ENCODE measurements at places on chromosomes 11 and 22.

DNA sequence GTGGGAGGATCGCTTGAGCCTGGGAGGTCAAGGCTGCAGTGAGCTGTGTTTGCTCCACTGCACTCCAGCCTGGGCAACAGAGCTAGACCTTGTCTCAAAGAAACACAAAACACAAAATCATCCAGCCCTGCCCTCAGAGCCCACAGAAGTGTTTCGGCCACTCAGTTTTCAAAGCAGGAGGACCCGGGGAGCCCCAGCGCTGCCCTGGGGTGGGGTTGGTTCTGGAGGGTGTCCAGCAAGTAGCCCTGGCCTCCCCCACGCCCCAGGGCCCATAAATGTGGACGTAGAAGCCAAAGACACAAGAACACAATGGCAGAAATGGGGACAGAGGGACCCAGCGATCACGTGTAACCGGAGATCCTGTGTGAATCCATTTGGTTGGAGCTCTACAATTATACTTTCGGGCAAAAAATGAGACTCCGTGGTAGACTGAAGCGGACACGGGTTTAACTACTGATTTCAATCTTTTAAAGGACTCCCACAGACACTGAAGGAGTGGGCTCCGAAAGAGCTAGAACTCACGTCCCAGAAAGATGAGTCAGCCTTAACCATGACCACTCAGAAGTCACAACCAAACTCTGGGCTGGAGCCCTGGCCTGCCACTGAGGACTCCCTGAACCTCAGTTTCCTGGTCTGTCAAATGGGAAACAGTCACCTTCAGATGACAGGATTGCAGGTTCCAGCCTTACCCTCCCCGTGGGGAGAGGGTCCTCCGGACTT is 9.0 kb upstream of the CYTH4 start:
- no peak for DNase-seq

DNA sequence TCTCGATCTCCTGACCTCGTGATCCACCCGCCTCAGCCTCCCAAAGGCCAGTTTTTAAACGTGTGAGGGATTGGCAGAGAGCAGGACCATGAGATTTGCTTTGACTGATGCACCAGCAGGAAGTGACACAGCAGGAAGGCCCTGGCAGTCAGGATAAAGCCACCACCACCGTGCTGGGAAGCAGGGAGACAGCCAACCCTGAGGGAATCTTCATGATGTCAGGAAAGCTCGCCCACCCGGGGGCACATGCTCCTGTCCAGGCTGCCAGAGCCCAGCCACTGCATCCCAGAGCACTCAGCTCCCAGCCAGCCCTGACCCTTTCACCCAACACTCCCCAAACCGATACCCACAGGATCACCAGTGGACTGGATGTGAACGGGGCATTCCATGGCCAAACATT is 6.1 kb downstream of the TUBGCP6 start:
- no peak for DNase-seq

- no peak for DNase-seq
Observed at GRCh38 chr11:92322225-92322624, 97.6 kb downstream of the FAT3 start.

- no peak for DNase-seq
Observed at GRCh38 chr11:94507485-94507884, 4.8 kb upstream of the C11orf97 start.

- DNase-seq, result no peak
Observed at GRCh38 chr11:97231231-97231630, 841.4 kb downstream of the JRKL start.

- no peak for DNase-seq
Observed at GRCh38 chr11:17300372-17300771, 23.8 kb downstream of the NUCB2 start.

- DNase-seq, result no peak
Observed at GRCh38 chr22:29524442-29525191, 28.9 kb downstream of the THOC5 start.

DNA sequence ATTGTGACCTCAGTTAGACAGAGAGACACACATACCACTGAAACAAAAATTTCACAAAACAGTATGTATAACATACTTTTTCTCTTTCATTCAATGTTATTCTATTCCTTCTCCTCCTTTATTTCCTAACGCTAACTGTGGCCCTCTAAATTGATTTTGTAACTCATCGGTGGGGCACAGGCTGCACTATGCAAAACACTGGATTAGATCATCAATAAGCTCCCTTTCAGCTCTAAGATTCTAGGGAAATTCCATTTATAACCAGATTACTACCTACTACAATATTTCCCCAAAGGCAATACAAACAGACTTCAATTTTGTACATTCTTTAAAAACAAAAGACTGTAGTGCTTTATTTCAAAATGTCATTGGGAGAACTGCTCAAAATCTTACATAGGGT is 6.1 kb downstream of the FJX1 start:
- no peak for DNase-seq

DNA sequence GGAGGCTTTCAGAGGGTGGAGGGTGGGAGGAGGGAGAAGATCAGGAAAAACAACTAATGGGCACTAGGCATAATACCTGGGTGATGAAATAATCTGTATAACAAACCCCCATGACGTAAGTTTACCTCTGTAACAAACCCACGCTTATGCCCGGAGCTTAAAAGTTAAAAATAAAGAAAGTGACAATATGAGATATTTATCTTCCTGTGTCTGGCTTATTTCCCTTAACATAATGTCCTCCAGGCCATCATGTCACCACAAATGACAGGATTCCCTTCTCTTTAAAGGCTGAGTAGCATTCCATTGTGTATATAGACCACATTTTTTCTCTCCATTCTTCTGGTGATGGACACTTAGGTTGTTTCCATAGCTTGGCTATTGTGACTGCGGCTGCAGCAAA is 79.5 kb downstream of the BARX2 start:
- DNase-seq, result no peak

DNA sequence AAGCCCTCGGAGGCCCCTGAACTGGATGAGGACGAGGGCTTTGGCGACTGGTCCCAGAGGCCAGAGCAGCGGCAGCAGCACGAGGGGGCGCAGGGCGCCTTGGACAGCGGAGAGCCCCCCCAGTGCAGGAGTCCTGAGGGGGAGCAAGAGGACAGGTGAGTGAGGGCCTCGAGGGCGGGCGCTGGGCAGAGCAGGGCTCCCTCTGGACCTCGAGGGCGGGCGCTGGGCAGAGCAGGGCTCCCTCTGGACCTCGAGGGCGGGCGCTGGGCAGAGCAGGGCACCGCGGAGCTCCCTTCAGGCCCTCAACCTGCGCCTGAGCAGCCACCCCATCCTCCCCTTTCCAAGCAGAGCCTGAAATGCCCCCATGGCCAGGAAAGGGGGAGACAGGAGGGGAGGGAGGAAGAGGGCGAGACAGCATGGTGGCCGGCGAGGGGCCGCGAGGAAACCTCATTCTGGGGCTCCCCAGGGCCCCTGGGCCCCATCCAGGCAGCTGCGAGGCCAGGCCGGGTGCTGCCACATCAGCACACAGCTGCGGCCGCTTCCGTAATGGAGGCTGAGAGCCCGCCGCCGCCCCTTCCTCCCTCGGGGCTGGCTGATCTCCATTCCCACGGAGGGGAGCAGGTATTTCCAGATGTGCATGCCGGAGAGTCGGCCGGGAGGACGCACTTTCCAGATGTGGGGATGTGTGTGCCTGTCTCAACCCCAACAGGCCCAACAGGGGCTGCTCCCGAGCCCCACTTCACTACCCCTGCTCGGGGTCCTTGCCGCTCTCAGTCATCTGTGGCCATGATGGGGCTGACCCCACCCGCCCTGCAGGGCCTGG is 10.0 kb downstream of the PRR33 start:
- DNase-seq, result no peak

DNA sequence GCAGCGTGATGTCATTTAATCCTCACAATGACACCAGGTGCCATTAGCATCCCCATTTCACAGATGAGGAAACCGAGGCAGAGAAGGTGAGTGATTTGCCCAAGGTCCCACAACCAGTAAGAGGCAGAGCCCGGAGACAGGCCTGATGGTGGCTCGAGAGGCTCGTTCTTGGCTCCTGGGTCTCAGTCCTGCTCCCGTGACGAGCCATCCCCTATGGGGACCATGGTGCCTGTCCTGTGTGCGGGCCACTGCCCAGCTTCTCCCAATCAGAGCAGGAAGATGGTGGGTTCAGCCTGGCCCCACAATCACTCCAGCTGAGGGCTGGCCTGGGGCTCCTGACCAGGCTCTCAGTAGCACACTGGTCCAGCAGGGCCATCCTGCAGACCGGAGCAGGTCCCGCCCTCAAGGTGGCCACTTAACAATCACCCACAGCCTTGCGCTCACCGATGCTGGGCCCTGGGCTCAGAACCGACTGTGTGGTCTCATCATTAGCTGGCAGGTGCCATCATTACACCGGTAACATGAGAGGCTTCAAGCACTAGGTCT is 3.6 kb downstream of the ALDH3B1 start:
- no peak for DNase-seq

GRCh38 chr11:121591405-121592033 is 138.8 kb upstream of the SORL1-AS1 start:
- peak; percentile 64 for DNase-seq

DNA sequence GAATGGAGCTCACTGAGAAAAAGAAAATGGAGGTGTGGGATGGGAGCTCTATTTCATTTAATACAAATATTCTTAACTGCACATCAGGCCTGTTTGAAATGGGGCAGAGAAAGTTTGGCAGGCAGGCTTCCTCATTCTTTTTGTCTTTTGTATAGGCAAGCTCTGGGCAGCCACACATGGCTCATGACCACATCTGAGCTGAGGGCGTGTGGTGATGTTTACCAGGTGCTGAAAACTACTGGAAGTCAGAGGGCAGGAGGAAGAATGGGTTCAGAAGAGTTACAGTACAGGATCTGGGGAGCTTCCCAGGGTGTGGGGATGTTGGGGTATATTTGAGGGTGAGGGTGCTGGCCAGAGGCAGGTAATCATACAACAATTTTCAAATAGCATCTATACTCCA is 66.3 kb upstream of the NAV2 start:
- no peak for DNase-seq

- no peak for DNase-seq
Observed at GRCh38 chr11:3855808-3856491, 486 bp downstream of the STIM1 start.

DNA sequence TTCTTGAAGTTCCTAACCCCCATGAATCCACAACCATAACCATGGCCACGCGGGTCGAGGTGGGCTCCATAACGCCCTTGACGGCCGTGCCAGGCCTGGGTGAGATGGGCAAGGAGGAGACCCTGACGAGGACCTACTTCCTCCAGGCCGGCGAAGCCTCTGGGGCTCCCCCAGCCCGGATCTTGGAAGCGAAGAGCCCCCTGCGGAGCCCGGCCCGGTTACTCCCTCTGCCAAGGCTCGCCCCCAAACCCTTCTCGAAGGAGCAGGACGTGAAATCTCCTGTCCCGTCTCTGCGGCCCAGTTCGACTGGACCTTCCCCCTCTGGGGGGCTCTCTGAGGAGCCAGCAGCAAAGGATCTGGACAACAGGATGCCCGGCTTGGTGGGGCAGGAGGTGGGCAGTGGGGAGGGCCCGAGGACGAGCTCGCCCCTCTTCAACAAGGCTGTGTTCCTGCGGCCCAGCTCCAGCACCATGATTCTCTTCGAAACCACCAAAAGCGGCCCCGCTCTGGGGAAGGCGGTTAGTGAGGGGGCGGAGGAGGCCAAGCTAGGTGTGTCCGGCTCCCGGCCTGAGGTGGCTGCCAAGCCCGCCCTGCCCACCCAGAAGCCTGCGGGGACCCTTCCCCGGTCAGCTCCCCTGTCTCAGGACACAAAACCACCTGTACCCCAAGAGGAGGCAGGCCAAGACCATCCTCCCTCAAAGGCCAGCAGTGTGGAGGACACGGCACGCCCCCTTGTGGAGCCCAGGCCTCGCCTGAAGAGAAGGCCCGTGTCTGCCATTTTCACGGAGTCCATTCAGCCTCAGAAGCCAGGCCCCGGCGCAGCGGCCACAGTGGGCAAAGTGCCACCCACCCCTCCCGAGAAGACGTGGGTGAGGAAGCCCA is 75.7 kb downstream of the KIAA1671 start:
- DNase-seq, result no peak

- no peak for DNase-seq
Observed at GRCh38 chr11:84136926-84137325, 850.8 kb upstream of the CCDC90B start.

DNA sequence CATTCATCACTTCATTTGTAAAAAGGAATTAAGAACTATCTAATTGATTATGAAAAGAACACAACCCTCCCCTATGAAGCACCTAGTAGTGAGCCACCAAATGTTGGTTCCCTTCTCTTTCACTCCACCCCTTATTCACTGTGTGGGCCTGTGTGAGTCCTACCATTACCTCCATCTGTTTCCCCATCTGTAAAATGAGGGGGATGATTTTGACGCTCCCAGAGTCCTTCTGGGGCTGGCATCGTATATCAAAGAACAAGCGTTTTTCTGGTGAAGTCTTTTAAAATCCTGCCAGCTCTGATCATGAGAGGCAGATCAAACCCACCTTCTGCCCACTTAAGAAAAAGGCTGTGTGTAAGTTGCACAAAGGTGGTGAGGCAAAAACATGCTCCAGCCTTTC is 96.6 kb upstream of the SEZ6L start:
- DNase-seq, result no peak

DNA sequence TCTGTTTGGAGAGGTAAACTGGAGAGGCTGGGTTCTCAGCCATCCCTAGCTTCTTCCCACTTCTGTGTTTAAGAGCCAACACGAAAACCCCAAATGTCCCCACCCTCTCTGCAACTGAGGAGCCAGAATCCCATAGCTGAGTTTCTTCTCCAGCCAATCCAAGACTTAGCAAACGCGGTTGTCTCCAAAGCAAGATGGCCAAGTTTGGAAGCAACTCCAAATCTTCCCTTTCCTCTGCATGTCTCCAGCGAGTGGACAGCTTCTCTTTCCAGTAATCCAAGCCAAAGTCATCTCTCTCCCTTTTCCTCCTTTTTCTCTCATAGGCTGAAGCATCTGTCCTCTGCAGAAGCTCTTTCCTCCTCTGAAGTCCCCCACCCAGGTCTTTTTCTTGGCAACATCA is 539.2 kb downstream of the MIAT start:
- no peak for DNase-seq

GRCh38 chr22:20653795-20654342 is 120.0 kb upstream of the SERPIND1 start:
- DNase-seq, result no peak

- no peak for DNase-seq
Observed at GRCh38 chr11:119844808-119845207, 115.8 kb upstream of the NECTIN1 start.

GRCh38 chr11:69643646-69644045 is 2.7 kb downstream of the CCND1 start:
- no peak for DNase-seq

- no peak for DNase-seq
Observed at GRCh38 chr22:26374391-26375026, 54.6 kb upstream of the ASPHD2 start.

GRCh38 chr22:20393705-20394476 is at the start of gene ZNF74:
Gene ZNF74 (plus strand): TSS chr22:20394151. CDS start chr22:20394629, 478 bp downstream.
- peak; percentile 91 for DNase-seq

GRCh38 chr11:85665733-85666132 is 804 bp upstream of the CREBZF start:
- DNase-seq, result no peak
